ENCODE measurements at places on chromosomes 13 and 19.

DNA sequence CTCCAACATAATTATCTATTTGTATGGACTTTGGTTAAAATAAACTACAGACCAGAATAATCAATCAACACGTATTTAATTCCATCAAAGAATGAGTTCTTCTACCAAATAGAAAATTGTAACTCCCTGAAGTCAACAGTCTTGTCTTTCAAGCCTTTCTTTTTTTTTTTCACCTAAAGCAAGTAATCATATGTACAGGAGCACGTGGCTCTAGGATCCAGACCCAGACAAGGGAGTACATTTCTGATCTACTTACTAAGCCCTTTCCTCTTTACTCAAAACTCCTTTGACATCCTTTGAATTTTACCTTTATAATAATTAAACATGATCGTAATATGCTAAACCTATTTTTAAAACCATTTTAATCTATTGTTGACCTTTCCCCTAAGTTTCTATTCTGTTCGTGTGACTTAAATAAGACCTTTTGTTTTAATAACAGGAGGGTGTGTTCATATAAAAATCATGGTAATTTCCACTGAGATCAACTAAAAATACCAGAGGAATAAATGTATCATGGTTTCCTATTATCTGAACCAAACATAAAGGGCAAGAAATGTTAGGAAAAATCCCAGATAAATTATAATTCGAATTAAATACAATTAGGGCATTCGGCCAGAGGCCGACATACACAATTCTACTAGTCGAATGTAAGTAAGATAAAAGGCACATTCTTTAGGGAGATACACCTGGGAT lies 1.7 kb downstream of the SLC7A1 start:
- no peak for DNase-seq

GRCh38 chr19:5664515-5664914 lies 15.8 kb downstream of the MICOS13 start:
- no peak for DNase-seq

DNA sequence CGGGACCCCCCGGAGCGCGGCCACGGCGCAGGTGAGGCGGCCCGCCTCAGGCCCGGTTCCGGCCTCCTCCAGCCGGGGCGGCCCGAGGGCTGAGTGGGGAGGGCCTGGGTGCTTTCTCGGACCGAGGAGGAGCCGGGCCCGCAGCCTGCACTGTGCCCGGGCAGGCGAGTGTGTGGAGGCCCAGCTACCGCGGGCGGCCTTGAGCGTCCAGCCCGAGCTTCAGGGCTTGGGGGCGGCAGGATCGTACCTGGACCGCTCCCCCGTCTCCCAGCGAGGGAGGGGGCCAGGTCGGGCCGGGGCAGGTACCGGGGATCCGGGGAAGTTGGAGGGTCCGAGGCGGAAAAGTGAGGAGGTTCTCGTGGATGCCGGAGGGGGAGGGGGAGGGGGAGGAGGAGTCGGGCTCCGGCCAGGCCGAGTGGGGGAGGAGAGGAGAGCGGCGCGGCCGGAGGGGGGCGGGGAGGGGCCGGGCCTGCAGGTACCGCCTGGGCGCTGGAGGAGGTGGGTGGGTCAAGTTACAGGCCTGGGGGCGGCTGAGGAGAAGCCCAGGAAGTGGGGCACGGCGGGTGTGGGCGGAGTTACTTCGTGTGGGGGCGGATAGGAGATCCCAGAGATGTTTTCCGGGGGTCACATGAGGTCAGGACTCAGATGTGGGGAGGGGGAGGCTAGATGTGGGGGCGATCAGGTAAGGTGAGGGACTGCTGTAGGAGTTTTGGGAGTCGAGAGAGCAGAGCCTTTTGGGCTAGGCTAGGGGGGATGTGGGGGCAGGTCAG lies 545 bp downstream of the NACC1 start:
- DNase-seq, result no peak

DNA sequence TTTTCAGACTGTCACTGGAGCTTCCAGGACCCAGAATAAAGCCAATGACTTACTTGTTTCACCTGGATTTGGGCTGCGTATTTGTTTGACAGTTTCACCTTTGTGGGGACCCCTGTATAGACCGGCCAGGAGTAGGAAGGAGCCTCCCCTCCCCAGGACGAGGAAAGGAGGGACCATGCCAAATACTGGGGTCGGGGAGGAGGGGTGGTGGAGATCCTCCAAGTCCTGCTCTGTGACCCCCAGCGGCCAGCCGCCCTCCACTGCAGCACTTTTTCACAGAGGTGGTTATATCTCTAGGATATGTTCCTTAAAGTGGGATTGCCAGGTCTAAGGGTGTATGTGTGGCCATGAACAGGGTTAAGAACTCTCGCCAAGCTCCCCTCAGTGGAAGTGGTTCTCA lies 25.7 kb upstream of the ZNF492 start:
- no peak for DNase-seq

- DNase-seq, result no peak
These were observed 86.9 kb downstream of the FGF9 start for GRCh38 chr13:21757763-21758162.

GRCh38 chr13:50779443-50780200 lies 63.9 kb downstream of the DLEU7 start:
- DNase-seq, result no peak

- no peak for DNase-seq
These were observed 751 bp downstream of the ZNF584 start for GRCh38 chr19:58409010-58409790.
